ENCODE measurements at places on chromosomes 5 and 9.

- DNase-seq, result peak; percentile 71
Observed at GRCh38 chr5:38420691-38421390, 135.6 kb downstream of the LIFR start.

GRCh38 chr9:80082213-80082612 lies 510.4 kb downstream of the TLE4 start:
- DNase-seq, result no peak

GRCh38 chr5:126926187-126926586 lies 104.2 kb downstream of the MARCHF3 start:
- no peak for DNase-seq

DNA sequence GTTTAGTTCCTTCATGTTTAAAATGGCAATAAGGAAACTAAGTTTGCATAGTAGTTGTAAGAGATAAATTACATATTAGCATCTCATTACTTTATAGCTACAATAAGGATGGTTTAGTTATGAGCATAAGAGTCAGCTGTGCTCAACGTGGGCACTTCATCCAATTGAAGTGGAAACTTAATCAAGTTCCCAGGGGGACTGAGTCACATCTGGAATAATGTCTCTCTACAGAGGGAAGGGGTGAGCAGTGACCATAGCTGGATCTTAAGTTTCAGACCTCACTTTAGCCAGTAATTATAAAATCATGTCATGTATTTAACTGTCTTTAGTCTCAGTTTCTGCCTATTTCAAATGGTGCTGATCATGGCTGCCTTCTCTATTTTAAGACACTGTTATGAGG lies 36.8 kb upstream of the FAM240B start:
- DNase-seq, result no peak

DNA sequence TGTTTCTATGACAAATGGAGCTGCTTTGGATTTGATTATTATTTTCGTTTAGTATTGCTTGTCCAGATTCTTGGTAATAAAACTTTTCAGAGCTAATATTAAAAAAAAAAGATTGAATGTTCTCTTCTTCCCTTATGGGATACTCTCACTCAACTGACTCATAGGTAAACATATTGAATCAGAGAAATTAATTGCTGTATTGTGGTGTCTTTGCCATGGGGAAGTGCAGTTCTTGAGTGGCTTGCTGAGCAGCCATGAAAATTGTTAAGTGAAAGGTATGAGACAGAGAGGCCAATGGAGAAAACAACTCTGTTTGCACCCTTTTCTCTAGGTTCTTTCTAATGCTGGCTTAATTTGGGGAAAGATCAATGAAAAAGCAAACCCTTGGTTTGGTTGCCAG lies 149.9 kb upstream of the HMHB1 start:
- DNase-seq, result no peak

DNA sequence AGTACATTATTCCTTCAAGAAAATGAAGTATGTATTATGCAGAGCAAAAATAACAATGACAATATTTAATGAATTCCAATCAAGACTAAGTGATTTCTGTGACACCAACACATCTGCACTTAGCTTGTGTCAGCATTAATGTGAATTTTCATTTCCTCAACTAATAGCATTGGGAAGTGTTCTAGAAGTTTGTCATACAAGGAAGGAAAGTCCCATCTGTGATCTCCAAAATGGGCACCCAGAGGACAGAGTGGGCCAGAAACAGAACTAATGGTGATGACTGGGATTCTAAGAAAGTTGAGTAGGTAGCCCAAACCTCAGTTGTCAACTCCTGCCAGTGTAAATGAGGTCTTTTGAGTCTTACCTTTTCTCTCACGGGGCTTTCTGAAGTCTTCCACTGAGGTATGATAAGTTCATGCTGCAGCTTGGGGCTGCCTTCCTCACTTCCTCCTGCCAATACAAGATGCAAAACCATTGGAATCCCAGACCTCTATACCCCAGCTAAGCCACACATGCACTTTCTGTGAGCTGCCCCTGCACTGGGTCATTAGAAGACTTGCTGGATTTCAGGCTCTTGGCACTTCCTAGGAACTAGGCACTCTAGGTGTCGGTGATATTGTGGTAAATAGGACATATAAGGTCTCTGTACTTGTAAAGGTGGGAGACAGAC lies 4.9 kb downstream of the ADAM19 start:
- DNase-seq, result no peak

DNA sequence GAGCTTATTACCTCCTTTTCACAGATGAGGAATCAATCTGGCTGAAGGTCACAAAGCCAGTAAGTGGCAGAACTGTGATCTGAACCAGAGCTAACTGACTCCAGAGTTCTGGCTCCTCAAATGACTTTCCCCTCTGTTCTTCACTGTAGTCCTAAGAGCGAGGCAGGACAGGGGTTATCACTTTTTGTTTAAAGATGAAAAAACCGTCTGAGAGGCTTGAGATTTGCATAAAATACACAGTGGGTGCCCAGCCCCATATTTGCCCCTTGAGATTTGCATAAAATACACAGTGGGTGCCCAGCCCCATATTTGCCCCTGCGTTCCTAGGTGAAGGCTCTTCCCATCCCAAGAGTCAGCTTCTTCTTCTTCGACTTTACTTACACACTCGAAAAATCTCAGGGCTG lies 667 bp downstream of the FBXO10 start:
- no peak for DNase-seq

- no peak for DNase-seq
Observed at GRCh38 chr5:167820101-167820990, 471.1 kb upstream of the WWC1 start.

DNA sequence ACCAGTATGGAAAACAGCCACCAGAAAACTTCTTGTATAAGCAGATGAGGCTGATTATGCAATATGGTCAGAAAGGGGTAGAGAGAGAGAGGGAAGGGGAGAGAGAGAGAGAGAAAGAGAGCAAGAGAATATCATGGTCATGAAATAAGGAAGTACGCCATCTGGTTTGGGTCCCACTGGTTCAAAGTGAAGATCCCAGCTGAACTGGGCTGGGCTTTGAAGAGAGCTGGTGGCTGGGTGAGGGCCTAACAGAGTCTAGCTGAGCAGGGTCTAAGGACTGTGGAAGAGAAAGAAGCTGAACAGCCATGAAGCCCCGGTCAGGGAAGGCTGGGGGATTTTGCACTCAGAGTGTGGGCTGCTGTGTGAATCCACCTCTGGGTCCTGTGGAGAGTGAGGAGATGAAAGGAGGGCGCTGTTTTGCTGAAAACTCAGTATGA lies 14.6 kb downstream of the TRIM14 start:
- no peak for DNase-seq

DNA sequence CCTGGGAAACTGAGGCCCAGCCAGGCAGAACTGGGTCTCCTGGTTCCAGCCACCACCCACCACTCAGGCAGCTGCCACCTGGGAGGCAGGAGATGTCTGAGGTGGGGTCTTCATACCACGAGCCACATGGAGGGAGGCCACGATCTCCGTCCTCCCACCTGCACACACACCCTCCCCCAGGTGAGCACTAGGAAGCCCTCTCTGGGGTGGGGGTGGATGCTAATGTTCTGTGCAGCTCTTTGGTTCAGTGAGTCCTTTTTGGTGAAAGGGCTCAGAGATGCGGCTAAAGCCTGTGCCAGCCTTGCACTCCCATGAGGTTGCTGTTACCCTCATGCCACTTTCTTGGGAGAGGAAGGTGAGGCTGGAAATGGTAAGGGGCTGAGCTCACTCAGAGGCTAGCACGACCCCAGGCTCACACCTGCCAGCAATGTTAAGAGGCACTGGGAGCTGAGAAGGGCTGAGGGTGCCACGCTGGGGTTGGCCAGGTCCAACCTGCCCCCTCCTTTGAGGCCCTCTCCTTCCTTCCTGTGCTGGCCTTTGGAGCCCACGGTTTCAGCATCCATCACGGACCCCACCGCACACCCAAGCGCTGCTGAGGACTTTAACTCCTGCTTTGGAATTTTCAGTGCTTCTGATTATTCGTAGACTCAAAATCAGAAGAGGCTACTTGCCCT lies 26.6 kb upstream of the OBP2B start:
- DNase-seq, result no peak

DNA sequence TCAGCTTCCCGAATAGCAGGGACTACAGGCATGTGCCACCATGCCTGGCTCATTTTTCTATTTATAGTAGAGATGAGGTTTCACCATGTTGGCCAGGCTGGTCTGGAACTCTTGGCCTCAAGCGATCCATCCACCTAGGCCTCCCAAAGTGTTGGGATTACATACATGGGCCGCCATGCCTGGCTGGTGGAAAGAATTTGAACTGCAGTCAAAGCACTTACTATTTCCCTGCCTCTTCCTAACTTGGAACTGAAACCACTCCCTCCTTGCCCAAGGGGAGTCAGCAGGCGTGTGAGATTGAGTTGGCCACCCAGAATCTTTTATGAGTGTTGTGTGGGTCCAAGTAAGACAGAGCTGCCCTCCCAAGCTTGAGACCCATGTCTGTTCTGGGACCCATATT lies 86.1 kb upstream of the PTPN3 start:
- no peak for DNase-seq

GRCh38 chr9:70120834-70121510 lies 77.3 kb downstream of the MAMDC2 start:
- peak; percentile 98 for DNase-seq

DNA sequence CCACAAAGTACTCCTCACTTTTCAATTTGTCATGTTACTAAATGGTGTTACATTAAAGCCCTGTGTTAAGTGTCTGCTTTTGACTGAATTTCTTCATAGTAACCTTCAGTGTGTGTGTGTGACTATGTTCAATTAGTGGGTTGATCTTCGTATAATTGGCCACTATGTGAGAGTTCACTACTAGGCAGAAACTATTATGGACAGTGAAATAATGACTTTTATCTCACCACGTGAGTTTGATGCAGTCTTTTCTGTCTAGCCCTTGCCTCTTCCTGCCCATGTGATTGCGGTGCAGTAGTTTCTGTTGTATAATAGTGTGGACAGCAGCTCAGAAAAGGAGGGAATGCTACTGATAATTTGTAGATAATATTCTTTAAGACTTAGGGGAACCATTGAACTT lies 1.8 kb upstream of the MAML1 start:
- no peak for DNase-seq

DNA sequence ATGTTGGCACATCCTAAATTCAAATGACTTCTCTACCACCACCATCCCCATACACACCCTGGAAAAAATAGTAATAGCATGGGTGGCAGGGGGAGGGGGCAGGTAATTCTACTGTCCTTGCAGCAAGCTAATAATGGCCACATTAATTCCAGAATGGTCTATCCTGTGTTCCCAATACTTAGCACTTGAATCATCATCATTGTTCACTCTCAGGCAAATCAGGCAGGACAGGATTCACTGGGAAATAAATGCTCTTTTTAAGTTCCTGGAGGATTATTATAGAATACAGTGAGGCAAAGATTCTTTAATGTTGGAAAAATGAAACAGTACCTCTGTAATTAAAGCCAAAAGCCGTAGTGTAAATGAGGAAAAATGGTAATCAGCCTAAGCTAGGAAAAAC lies 254.5 kb downstream of the ARRDC3 start:
- no peak for DNase-seq

DNA sequence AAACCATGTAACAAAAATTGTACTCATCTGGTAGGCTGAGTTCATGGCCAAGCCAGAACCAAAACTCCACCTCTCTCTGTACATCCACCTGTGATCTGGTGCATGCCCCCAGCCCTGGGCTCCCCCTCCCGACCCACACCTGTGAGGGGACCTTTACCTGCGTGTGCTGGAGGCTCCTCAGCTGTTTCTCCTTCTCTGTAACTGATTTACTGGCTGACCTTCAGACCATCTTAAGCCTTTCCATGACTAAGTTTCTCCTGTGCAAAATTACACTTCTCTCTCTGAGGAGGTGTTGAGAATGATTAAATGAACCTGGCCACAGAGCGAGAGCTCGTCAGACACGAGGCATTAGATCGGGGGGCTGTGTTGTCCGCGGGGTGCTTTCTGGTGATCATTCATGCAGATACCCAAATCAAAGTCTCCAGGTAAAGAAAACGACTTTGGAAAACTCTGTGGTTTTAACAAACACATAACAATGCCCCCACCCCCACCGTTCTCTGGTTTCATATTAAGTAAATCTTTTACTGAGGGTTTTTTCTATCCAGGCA lies 136.4 kb downstream of the SEMA5A start:
- DNase-seq, result no peak

DNA sequence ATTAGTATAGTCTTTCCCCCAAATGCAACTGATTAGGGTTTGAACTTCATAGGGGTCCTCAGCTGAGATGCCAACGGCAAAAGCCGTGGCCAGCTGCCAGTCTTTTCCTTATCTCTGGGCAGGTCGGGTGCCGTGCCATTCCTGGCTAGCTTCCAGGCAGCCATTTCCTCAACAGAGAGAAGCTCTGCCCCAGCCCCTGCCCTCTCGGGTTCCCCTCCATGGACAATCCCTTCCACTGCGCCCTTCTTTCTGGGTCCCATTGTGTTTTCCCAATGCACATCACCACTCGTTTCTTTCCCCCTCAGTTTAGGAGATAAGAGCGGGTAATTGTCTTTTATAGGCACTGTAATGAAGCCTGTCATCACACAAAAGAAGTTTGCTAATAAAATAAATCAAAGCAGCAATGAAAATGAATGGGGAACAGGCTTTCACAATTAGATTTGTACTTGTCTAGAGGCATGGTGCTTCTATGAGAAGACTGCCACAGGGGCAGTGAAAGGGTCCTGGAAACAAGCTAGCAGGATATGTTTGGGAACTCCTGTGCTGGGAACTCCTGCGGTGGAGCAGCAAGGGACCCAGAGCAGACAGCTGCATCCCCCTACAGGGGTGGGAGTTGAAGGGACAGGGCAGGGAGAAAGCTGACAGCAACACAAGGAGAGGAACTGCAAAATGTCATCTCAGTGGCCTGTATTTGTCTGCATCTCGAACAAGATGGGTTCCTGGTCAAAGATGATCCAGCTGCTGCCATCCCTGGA lies 48.0 kb upstream of the SAP30L start:
- no peak for DNase-seq

DNA sequence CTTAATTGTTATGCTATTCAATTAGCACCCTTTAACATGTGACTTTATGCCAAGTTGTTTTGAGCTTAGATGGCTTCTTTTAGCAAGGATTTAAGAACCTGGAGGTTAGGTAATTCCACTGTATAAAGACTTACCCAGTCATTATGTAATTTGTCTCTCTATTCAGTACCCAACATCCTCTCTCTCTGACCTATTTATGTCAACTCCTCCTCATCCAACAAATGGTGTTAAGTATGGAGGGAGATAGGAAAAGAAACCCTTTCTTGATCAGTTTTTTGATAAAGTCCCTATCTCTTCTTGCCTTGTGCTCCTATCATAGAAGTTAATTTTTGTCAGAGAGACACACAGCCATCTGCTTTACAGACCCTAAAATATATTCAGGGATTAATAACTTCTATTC lies 181.2 kb upstream of the GPR151 start:
- no peak for DNase-seq

DNA sequence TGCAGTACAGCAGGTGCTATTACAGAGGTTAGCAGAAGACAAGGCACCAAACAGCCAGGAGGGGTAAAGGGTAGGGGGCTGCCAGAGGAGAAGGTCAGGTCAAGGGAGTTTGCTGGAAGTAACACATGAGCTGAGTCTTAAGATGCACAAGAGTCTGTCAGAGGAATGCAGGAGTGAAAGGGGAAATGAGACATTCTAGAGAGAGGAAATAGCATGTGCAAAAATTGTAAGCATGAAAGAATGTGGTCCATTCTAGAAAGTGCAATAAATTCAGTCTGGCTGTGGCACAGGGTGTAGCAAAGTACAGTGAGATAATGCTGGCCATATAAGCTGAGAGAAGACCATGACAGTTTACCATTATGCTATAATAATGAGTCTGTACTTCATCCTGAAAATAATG lies 6.6 kb downstream of the GOLGA1 start:
- peak; percentile 66 for DNase-seq

GRCh38 chr5:169450464-169450863 lies 133.1 kb upstream of the SPDL1 start:
- DNase-seq, result peak; percentile 15
